ENCODE measurements at places on chromosomes 4 and X. TPM values are rescaled to one million over a fixed set of nuclear protein-coding genes. Genes with fewer than 3 reads are reported as not detected.
A peak's percentile ranks its signal among the peaks of the same experiment; 100 is the strongest.

DNA sequence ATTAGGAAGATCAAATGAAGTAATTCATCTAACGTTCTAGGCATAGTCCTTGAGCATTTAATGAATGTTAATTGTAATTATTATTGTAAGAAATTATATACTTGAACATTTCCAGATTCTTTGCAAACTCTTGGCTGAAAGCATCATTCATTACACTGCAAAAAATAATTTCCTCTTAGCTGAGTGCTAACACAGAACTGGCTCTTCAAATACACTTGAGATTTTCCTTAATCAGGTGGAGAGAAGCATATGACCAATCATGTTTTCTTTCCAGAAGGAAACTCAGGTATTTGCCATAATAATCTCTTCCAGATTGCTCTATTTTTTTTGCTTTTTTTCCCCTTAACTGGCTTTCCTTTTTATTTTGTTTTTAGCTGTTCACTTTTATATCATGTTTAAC, 42.5 kb downstream of the SLC39A8 start:
- DNase-seq: no peak

DNA sequence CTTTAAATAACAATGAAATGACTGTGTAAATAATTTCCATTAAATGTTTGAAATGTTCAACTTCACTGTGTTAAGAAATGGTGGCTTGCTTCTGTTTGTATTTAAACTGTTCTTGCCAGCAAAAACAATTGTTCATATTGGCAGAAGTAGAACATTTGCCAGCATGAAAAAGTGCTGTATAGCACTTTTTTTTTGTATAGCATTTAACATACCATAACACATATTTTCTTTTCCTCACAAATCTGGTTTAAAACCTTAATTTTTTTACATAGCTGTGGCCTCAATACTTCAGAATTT, 94.1 kb downstream of the COX18 start:
- DNase-seq: no peak

Gene CDS1
- total RNA-seq: 0.29 TPM

- no peak for DNase-seq
Observed at GRCh38 chr4:165656399-165656798, 216.6 kb upstream of the TLL1 start.

GRCh38 chrX:68719181-68719903, 71.9 kb downstream of the STARD8 start:
- DNase-seq: peak; percentile 85

GRCh38 chrX:110082161-110082560, 79.2 kb downstream of the TMEM164 start:
- no peak for DNase-seq

Gene DDIT4L
- 3.7 TPM for total RNA-seq

GRCh38 chr4:166386491-166387360, 513.7 kb downstream of the TLL1 start:
- DNase-seq: no peak

Gene MAGEA3
- total RNA-seq: not detected

GRCh38 chr4:16860516-16860915, 37.9 kb downstream of the LDB2 start:
- no peak for DNase-seq

DNA sequence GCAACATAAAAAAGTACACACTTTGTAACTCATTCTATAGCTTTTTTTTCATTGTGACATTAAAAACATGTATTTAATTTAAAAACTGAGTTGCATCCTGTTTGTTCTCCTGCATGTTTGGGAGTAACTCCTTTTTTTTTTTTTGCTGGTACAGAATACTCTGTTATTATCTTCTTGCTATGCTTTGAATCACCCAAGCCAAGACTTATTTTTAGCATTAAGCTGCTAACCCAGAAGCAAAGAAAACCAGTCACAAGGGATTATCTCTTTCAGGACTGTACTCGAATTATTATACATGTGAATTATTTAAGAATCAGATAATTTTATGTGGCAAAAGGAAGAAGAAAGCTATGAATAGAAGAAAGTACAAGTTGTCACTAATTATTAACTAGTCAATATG, 194.9 kb downstream of the ADAMTS3 start:
- no peak for DNase-seq

DNA sequence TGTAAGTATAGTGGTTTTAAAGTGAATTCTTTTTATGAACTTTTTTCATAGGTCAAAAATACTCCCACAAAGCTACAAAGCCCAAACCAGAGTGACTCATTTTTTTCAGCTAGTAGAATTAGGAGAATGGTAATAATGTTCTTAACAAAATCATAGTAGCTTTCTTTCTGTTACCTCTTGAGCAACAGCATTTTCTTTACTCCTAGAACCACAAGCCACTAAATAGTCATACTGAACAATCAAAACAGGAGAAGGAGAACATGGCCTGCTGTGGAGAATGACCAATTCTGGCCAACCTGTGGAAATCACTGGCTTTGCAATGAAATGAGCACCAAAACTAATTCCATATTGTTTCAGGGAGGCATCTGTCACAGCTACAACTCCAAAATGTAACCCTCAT, 112.9 kb downstream of the AMMECR1 start:
- no peak for DNase-seq

GRCh38 chrX:17703201-17703600, 34.1 kb upstream of the SCML1 start:
- DNase-seq: no peak

Gene NEK1
- 9.1 TPM for total RNA-seq

- no peak for DNase-seq
Observed at GRCh38 chrX:30649859-30650258, 3.4 kb upstream of the GK start.

- DNase-seq: peak; percentile 93
Observed at GRCh38 chr4:20251796-20252655, at the start of gene SLIT2. TSS of gene SLIT2 (plus strand) at chr4:20251905. CDS start at chr4:20253816, 1,911 bp downstream.

Gene GYPA
- total RNA-seq: not detected

Gene GABRE
- total RNA-seq: 167 TPM

Gene ARMCX4
- 10.1 TPM for total RNA-seq

Gene C4orf50
- not detected for total RNA-seq

GRCh38 chr4:76623217-76624045, 188.4 kb downstream of the SHROOM3 start:
- DNase-seq: no peak

Gene TNIP3
- 0.16 TPM for total RNA-seq

DNA sequence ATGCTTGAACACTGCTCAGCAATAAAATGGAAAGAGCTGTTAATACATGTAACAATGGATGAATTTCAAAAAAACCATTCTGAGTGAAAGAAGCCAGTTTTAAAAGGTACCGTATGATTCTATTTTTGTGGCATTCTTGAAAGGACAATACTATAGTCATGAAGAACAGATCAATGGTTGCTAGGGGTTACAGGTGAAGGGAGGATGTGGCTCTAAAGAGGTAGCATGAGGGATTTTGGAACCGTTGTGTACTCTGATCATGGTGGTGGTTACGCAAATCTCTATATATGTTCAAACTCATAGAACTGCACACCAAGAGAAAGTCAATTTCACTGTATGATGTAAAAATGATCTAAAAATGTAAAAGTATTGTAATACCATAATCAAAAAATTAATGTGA, 40.0 kb upstream of the CTAG2 start:
- DNase-seq: no peak

Gene TSPAN7
- 32.0 TPM for total RNA-seq

Gene TEX13B
- total RNA-seq: not detected

GRCh38 chr4:1776521-1777161, 16.5 kb upstream of the FGFR3 start:
- no peak for DNase-seq

Gene CLDN34
- not detected for total RNA-seq

GRCh38 chr4:2042947-2043395, 16.2 kb upstream of the NAT8L start:
- DNase-seq: no peak

Gene PRDM5
- 9.6 TPM for total RNA-seq

DNA sequence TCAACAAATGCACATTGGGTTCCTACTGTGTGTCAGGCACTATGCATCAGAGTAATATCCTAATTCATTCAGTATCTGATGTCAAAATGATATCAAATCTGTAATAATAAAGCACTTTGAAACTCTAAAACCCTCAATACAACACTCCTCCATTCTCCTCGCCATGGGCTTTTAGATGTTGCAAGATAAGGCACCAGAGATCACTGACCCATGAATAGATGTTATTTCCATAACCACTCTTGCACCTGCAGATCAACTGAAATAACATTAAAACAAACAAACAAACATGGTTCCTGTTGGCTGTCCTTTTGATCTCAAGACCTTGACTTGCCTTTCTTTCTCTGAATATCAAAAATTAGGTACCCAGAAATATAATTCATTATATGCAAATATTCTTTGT, 100.2 kb downstream of the MAB21L2 start:
- no peak for DNase-seq

Gene NUDT10
- total RNA-seq: not detected

- DNase-seq: no peak
Observed at GRCh38 chr4:98929341-98930267, 671 bp upstream of the EIF4E start.

- DNase-seq: no peak
Observed at GRCh38 chr4:168811786-168812651, 198.0 kb downstream of the CBR4 start.

- DNase-seq: no peak
Observed at GRCh38 chrX:17465802-17466201, 90.8 kb downstream of the NHS start.

DNA sequence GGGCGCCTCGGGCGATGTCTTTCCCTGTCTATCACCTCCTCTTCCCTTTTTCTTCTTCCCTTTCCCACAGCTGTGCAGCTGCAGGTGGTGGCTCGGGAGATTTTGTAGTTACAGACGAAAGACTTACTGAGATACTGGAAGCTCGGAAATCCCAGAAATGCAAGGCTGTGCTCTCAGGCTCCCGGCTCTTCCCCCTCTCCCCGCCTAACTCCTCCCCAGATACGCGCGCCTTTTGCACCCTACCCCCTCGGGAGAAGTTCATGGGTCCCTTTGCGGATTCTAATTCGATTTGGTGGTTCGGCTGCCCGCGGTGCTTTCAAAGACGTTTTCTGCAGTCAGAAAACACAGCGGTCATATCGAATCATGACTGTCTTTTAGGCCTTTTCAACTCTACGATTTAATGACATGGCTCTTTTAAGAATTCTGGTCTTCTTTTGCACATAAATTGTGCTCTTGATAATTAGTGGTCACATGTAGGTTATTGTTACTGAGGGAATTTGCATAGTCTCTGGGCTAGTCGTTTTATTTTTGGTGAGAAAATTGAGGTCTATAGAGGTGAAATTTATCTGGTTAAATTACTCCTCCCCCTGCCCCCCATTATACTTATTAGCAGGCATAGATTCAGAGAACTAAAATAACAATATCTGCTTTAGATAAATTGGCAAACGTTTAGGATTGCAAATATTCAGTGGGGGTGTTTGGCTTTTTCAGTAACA, 1.6 kb downstream of the SEPTIN11 start:
- DNase-seq: no peak

Gene CSAG3
- total RNA-seq: not detected

DNA sequence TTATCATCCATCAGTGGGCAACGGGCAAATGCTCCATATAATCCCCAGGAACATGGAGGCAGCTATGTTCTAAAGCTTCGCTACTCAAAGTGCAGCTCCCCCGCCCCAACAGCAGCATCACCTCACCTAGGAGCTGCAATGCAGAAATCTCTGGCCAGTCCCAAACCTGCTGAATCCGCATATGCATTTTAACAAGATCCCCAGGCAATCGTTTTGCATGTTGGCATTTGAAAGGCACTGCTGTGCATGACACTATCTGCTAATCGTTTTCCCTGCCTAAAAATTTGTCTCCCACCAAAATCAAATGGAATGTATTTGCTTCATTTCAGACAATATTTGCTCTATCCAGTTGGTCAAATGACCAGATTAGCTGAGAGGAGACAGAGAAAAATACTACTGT, 15.2 kb downstream of the ADGRG2 start:
- no peak for DNase-seq

DNA sequence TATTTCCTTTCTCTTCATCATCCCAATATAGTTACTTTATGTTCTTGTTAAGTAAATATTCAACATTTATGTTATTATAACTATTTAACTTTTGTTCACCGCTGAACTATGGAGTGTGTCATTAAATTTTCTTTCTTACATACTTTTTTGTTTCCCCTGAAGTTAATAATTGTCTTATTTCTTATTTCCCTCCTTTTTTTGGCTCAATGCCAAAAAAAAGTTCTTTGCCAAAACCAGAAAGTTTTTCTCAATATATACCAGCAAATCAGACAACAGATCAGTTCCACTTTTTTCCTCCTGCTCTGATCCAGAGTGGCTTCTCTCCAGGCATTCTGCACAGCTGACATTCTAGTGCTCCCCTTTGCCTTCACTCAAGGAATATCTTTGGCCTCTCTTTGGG, 187.0 kb upstream of the PPARGC1A start:
- DNase-seq: no peak

Gene CLOCK
- 39.5 TPM for total RNA-seq

Gene TMEM175
- 27.7 TPM for total RNA-seq

DNA sequence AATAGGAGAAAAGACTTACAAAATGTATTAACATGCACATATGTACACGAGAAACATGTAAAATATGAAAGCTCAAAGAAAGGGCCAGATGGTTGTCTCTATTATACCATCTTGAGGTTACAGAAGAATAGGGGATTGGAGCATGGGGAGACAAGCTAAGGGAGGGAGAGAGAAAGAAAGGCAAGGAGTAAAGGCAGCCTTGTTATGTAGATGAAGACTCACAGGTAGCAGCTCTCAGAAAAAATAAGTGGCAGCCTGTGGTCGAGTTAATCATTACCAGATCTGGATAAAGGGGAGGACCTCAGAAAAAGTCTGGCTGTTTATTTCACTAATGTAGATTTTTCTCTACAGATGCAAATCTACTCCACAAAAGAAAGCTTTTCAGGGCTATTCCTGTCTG, 26.6 kb upstream of the PPP1R2C start:
- no peak for DNase-seq

DNA sequence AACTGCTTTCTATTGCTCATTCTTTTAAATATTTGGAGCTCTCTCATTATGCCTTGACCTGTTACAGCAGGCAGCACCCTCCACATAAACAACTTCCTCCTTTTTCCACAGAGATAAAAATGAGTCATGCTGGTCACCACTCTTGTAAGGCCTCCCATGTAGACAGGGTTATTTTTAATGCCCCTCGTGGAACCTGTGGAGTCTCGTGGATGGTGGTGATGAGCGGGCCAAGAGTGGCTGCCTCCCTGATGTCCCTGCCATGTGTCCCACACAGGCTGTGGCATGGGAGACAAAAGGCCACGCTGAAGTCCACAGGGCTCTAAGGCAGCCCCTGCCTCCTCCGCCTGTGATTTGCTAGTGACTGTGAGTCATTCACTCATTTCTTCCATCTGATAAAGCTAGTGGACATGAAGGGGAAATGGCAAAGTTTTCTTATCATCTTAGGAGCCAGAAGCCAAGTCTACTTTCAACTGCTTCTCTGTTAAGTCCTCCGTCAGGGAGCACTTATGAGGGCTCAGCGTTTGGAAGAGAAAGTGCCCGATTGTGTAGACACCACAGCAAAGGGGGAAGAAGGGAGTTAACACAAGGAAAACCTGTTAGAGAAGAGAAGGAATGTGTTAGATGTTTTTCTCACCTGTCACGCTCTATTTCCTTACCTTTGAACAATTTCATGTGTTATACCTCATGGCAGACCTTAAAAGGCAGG, 121.6 kb upstream of the FAT1 start:
- DNase-seq: no peak

- DNase-seq: no peak
Observed at GRCh38 chrX:132004728-132005127, 18.4 kb upstream of the STK26 start.

Gene ARFIP1
- 30.1 TPM for total RNA-seq

Gene SMIM43
- total RNA-seq: not detected
